NCI-H2081 treated with DMSO at 0.1 percent for 48 hours (cell line): ENCODE measurements at places on chromosomes 7 and 10.

GRCh38 chr7:85019778-85020177 lies 167.1 kb downstream of the SEMA3D start:
- no peak for DNase-seq

DNA sequence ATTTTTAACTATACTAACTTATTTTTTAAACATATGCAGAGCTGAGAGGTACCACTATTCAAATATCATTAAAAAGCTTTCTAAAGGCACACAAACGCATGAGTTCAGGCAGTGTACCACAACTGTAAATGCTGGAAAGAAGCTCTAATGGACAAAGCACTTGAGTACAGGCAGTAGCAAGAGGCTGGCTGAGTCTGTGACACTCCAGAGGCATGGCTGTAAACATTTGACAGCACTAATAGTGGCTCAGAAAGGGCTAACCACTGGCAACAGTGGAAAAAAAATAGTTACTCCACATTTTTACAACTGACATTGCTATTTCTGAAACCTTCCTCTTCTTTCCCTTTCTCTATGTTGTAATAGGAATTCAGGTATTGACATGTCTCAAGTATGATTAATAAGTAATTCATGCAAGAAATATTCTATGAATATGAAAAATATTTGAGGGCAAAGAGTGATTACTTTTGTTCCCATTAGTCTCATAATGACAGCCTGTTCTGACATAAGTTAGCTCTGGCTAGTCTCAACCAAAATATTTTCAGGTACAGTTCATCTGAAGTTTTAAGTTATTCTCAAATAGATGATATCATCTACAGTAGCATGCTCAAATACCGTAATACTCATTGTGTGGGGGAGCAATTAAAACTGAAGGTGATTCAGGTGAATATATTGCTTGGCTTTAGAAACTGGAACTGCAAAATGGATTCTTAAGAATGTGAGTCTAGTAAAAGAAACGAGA lies 324.0 kb upstream of the POT1 start:
- DNase-seq, result no peak

GRCh38 chr7:155741082-155741481 lies 71.2 kb downstream of the SHH start:
- no peak for DNase-seq

- no peak for DNase-seq
Observed at GRCh38 chr10:61795551-61795950, 105.9 kb upstream of the ARID5B start.

- DNase-seq, result no peak
Observed at GRCh38 chr10:71388583-71389310, 8.0 kb upstream of the CDH23 start.

DNA sequence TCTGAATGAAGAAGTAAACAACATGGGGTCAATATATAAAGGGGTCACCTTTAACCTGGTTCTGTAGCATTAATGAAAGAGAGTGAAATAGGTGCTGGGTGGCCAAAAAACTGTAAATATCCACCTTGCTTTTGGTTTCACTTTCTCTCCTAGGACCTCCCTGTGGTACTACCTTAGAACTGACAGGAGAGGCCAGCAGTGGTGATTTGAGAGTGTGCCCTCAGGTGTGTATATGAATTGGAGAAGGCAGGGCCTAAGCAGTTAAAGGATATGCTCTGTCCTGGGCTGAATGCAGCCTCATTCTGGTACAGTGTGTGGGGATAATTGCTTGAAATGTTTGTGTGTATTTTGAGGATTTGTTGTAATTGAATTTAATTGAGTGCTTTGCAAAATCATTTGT lies 62.0 kb downstream of the BBS9 start:
- no peak for DNase-seq

DNA sequence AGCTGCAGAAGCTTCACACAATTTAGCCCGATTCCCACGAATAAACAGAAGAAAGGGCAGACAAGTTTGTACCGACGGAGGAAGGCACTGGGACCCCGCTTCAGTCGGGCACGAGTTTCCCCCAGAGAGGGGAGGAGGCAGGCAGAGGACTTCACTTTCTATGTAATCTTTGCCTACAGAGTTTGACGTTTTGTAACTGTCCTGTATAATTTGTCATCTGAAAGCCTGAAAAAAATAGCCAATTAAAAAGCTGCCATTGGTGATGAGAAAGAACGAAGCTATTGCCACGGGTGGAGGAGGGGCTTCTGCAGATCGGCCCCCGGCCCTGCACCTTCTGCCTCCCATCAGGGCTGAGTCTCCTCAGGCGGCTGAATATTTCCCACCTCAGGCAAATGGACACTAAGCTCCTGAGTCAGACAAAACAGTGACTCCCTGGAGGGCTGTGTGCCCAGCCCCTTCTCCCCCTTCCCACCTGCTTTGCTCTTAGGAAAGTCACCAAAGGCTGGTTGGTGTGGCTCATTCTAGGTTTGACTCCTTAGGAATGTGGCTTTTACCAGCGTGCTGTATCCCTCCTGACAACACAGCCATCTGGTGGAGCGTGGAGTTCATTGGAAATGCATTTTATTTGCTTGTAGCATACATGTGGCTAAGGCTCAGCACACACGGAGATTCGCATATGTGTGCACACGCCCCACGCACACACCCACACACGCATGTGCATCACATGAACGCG lies 117.4 kb downstream of the VIPR2 start:
- no peak for DNase-seq

GRCh38 chr7:26284477-26284876 lies 7.2 kb upstream of the SNX10 start:
- DNase-seq, result no peak

GRCh38 chr10:10644008-10644646 lies 373.5 kb upstream of the CELF2 start:
- no peak for DNase-seq

DNA sequence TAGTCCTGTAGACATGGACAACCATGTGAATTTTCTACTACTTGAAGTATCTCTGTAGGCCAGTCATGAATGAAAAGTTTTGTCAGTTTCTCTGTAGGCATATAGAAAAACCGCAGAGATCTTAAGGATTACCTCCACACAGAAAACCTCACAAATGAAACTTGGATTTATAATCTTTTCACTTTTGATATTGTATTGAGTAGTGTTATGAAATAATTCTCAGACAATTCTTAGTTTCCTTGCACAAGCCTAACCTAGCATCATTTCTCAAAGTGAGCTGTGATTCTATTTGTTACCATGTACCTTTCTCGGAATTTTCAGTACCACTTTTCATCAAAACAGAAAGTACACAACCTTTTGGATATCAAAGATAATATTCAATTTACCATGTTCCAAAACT lies 51.4 kb upstream of the OIT3 start:
- no peak for DNase-seq

- DNase-seq, result no peak
Observed at GRCh38 chr10:13080643-13081042, 19.3 kb upstream of the OPTN start.

DNA sequence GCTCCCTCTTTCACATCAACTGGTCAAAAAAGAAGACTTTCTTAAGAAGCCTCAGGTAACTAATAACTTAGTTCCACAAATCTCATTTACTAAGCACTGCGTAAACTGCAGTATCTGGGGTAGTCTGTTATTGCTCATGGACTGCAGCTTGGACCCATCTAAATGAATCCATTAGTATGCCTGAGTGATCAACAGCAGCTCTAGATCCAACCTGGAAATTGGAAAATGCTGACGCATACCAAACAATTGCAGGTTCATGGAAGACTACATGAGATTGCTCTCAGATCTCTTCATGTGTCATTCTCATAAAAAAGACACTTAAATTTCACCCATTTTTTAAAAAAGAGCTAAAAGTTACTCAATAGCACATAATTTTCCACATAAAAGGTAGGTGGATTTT lies 121.6 kb downstream of the IDE start:
- no peak for DNase-seq

DNA sequence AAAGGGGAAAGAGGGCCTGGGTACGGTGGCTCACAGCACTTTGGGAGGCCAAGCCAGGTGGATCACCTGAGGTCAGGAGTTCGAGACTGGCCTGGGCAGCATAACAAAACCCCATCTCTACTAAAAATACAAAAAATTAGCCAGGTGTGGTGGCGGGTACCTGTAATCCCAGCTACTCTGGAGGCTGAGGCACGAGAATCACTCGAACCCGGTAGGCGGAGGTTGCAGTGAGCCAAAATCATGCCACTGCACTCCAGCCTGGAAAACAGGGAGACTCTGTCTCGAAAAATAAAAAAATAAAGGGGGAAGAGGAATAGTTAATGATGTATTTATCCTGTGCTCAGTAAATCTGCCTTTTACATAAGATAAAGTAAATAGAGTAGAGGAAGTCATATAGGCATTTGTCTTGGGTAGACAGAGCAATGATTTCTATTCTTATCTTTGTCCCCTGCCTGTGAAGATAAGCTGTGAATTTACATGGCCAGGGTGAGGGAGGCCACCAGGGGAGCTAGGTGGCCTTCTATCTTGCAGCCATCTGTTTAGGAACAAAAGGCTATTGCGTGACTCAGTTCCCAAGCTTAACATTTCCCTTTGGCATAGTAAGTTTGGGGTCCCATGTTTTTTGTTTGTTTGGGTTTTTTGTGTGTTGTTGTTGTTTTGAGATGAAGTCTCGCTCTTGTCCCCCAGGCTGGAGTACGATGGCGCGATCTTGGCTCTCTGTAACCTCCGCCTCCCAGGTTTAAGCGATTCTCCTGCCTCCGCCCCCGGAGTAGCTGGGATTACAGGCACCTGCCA lies 73.2 kb upstream of the GTF2I start:
- no peak for DNase-seq

GRCh38 chr10:84108797-84109196 lies 30.5 kb upstream of the GHITM start:
- DNase-seq, result no peak

GRCh38 chr7:77858278-77858677 lies 59.7 kb downstream of the PHTF2 start:
- DNase-seq, result no peak

DNA sequence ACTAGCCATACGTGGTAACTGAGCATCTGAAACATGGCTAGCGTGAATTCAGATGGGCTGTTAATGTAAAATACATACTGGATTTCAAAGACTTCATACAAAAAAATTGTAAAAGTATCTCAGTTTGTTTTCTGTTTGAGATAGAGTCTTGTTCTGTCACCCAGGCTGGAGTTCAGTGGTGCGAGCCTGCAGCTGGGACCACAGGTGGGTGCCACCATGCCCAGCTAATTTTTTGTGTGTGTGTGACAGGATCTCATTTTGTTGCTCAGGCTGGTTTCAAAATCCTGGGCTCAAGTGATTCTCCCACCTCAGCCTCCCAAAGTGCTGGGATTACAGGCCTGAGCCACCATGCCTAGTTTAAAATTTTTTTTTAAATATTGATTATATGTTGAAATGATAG lies 4.5 kb downstream of the TMEM243 start:
- DNase-seq, result no peak

GRCh38 chr7:87001214-87001613 lies 58.2 kb downstream of the ELAPOR2 start:
- DNase-seq, result no peak

DNA sequence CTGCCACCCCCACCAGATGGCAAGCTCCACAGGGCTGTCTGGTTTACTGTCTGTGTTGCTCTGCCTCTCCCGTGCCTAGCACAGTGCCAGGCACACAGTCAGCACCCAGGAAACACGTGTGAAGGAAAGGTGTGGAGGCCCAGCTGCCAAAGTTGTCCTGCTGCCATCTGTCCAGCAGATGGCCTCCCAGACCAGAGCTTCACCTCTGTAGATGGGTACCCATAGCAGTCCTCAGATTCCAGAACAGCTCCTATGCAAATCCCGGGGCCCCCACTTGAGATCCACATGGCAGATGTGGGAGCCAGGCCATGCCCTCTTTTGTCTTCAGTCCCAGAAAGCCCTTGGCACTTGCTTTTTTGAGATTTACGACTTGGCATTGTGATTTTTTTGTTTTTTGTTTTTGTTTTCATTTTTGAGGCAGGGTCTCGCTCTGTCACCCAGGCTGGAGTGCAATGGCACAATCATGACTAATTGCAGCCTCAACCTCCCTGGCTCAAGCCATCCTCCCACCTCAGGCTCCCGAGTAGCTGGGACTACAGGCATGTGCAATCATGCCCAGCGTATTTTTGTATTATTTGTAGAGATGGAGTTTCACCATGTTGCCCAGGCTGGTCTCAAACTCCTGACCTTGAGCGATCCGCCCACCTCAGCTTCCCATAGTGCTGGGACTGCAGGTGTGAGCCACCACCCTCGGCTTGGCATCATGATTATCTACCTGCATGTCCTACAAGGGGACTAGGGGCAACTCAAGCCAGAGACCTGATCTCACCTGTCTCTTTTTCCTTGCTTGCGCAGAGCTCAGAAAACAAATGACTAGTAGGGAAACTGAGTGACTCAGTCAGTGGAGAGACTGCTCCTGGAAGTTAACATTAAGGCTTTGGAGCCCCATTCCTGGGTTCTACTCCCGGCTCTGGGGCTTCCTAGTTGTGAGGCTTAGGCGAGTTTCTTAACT lies 16.9 kb upstream of the PALD1 start:
- DNase-seq, result no peak

GRCh38 chr7:88888684-88889083 lies 93.1 kb upstream of the TEX47 start:
- DNase-seq, result no peak

GRCh38 chr7:16841681-16842080 lies 36.9 kb upstream of the AGR2 start:
- DNase-seq, result no peak

DNA sequence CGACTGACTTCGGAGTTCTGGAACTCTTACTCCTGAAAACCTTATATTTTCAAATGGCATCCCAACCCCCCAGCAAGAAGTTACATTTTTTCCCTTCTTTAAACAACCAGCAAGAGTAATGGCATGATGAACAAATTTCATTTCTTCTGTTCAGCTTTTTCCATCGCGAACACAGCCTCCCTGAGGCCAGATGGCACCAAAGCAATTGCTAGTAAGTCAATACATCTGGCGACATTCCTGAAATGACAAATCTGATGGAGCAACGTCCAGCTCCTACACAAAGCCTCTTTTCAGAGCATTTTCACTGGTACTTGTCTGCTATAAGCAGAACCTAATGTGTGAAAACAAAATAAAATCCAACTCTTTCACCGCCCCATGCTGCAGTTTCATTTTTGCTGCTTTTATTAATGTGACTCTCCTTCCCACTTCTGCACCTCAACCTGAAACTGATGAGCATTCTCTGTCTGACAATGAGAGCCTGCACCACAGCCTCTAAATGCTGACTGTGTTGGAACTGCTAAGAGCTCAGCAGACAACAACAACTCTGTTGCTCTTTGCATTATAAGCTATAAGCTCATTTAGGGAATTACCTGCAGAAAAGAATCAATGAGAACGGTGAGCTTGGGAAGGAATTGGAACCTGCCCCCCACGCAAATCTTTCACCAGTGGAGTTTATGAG lies 229.8 kb downstream of the FGFR2 start:
- no peak for DNase-seq

- DNase-seq, result no peak
Observed at GRCh38 chr7:143331179-143331801, 15.4 kb downstream of the CLCN1 start.

- no peak for DNase-seq
Observed at GRCh38 chr10:25768167-25768566, 165.9 kb upstream of the MYO3A start.

DNA sequence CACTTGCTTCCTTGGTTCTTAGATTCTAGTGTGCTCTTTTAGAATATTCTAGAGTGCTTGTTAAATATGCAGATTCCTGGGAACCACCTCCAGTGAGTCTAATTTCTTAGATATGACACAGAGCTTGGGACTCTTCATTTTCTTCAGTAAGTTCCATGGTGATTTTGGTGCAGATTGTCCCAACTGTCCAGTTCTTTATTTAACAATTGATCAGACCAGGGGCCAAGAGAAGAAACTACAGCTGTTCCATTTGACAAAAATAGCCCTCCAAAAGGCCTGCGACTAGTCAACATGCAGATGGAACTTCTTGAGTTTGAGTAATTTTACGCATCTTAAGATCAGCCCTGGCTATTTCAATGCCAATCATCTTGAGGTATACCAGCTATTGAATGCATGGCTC lies 760.7 kb downstream of the LRMDA start:
- DNase-seq, result no peak

- no peak for DNase-seq
Observed at GRCh38 chr7:94395141-94396036, 694 bp downstream of the COL1A2 start.
